H1 (cell line): ENCODE measurements at places on chromosomes 2 and 18. TPM values are rescaled to one million over a fixed set of nuclear protein-coding genes. Genes with fewer than 3 reads are reported as not detected.

DNA sequence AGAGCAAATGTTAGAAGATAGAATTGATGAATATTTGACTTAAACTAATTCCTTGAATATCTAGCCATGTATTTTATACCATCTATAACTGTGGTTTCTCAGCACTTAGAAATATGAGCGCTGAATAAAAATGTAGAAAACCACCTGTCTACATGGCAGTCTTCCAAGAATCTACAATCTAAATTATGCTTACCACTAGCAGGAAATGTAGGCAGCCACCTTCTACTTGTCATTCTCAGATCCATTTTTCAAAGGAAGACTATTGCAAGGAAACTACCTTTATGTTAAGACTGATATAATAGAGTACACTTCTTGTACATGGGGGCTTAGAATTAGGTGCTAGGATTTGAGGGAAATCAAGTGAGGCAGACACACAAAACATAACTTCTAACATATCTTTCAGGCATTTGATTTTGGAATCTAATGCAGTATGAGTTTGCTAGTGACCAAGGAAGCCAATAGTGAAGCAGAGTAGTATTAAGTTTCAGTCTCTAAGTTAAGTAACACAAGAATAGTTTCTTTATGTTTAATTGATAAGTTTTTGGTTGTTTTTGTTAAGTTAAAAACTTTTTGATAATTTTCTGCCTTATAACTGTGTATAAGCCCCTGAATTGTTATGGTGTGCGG, 175.9 kb upstream of the ITGA4 start:
- no peak for DNase-seq

DNA sequence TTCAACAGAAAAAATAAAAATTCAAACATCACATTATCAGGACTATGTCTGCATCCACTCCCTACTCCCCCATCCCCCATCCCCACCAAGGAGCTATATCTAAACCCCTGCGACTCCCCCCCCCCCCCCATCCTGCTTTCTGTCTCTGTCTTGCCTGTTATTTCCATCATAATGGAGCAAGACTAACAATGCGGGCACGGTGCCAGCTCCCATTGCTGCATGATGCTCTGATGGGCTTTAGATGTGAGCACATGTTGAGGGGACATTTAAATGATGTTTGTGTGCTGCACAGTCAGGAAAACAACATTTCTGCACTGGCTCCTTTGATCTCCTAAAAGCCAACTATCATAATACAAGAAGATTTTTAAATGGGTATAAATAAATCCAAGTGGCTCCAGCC, 644.2 kb upstream of the SETBP1 start:
- DNase-seq: no peak

GRCh38 chr2:147927053-147927588, 82.3 kb downstream of the ACVR2A start:
- DNase-seq: no peak

- DNase-seq: no peak
Observed at GRCh38 chr18:8960740-8961657, 141.5 kb upstream of the NDUFV2 start.

- no peak for DNase-seq
Observed at GRCh38 chr2:235690082-235690808, 196.4 kb downstream of the AGAP1 start.

Gene MC2R
- not detected in 2 replicates for polyA plus RNA-seq

Gene ANTXR1
- polyA plus RNA-seq: 14.5 and 15.8 TPM in 2 replicates

Gene MSH2
- polyA plus RNA-seq: 31.8 and 64.1 TPM in 2 replicates
